ENCODE measurements at places on chromosomes 7 and 10.

GRCh38 chr10:77410523-77410922 lies 227.1 kb downstream of the KCNMA1 start:
- DNase-seq = no peak

- no peak for DNase-seq
These were observed 43.0 kb downstream of the PLCE1 start for GRCh38 chr10:94036766-94037033.

GRCh38 chr10:69854511-69855345 lies 53.0 kb downstream of the COL13A1 start:
- DNase-seq = no peak

- no peak for DNase-seq
These were observed 21.0 kb downstream of the ITPRIP start for GRCh38 chr10:104317269-104317710.

- DNase-seq = no peak
These were observed 25.9 kb upstream of the C10orf71 start for GRCh38 chr10:49273082-49273465.

DNA sequence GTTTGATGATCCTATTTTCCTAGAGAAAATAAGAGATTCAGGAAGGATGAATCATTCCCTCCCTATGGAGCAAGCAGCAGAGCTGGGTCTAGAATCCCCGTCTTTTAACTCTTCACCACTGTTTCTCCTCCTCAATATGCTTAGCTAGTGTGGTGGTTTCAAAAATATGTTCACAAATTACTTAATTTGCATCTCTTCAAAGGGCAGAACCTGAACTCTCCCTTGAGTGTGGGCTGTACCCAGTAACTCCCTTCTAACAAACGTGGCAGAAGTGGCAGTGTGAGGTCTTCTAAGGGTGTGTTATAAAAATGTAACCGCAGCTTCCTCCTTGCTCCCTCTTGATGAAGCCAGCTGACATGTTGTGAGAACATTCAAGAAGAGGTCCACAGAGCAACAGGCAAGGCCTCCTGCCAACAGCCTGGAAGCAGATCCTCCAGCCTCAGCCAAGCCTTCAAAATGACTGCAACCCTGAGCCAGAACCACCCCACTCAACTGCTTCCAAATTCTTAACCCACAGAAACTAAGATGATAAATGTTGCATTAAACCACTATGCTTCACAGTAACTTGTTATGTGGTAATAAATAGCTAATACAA lies 36.6 kb downstream of the SRPK2 start:
- DNase-seq = no peak

- DNase-seq = no peak
These were observed 112.5 kb upstream of the IGFBP3 start for GRCh38 chr7:46033592-46033991.

DNA sequence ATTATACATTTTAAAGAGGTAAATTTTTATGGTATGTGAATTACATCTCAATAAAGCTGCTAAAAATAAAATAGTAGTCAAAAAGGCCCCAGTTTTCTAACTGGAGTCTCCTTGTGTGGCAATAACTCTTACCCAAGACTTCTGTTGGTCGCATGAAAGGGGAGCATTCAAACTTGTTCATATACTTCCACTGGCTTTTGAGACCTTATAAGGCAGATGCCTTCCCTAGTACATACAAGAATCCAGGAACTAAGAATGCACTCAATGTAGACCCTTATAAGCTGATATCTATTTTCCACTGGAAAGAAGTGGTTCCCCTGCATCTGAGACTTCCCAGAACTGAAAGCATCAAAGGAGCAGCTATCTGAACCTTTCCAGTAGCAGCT lies 13.0 kb downstream of the BCAP29 start:
- no peak for DNase-seq

- DNase-seq = no peak
These were observed 199.8 kb upstream of the KIAA1217 start for GRCh38 chr10:24009115-24009514.

- no peak for DNase-seq
These were observed 503.2 kb upstream of the MKI67 start for GRCh38 chr10:128629111-128630096.

GRCh38 chr7:18504965-18505364 lies 9.4 kb downstream of the HDAC9 start:
- DNase-seq = no peak

GRCh38 chr10:51445588-51445987 lies 253.8 kb downstream of the CSTF2T start:
- DNase-seq = no peak

All from activated naive CD4-positive, alpha-beta T cell (primary cell).